Stimulated activated CD4-positive, alpha-beta T cell treated with anti-CD3 and anti-CD28 coated beads, Interleukin-2, amount 100 ng/mL, for 4 hours (primary cell): ENCODE measurements at places on chromosomes 6 and 20.

GRCh38 chr20:43345676-43346075 lies 112.0 kb upstream of the SRSF6 start:
- DNase-seq, result no peak

GRCh38 chr20:21214431-21214830 lies 88.5 kb downstream of the KIZ start:
- no peak for DNase-seq

DNA sequence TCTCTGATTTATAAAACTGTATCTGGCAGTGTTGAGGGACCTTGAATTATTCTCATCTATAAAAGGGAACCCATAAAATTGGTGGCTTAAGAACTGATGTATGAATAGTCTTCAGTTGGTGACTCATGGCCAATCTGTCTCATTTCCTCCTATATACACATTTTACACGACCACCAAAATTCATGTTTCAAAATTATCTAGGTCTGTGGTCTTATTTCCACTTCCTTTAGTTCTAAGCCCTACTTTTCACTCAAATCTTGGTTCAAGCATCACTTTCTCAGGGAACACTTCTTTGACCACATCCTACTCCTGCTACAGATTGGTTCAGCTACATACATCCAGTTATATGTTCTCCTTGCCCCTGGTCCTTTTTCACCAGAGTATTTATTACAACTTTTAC lies 18.6 kb upstream of the ENPP1 start:
- DNase-seq, result no peak

GRCh38 chr20:57034001-57034400 lies 232.4 kb downstream of the BMP7 start:
- DNase-seq, result no peak

DNA sequence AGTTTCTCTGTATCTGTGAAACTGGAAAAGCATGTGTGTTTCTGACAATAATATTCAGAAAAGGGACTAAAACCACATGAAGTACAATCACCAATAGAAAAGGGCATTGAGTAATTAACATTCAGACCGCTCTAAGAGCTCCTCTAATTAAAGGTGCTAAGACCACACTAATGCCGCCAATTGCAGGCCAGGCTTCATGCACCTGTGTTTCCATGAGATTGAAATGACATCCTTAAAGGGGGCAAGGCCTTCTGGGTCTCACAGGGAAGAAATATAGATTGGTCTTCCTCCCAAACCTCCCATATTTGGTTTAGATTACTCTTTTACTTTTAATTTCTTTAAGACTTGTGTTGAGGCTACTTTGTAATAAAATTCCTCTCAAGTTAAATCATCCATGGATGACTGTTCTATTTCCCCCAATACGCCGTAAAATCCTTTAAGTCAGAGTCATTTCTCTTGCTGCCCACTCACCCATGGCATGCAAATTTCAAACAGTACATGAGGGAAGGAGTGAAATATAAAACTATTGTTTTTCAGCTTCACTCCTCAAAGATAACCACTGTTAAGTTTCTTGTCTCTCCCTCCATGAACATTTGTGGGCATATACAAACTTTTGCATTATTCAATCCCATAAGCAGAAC lies 110.6 kb downstream of the UBE3D start:
- DNase-seq, result no peak
